SJCRH30 (cell line): ENCODE measurements at places on chromosomes 1 and 21. TPM values are rescaled to one million over a fixed set of nuclear protein-coding genes. Genes with fewer than 3 reads are reported as not detected.
A peak's percentile ranks its signal among the peaks of the same experiment; 100 is the strongest.

GRCh38 chr21:36320421-36321324 is 676 bp downstream of the MORC3 start:
- DNase-seq: peak; percentile 93
- H3K36me3 ChIP-seq: peaks cover 6% of the 10 kb centered on the region
- peak overlapping the region; percentile 85 for H3K27ac ChIP-seq
- H3K27me3 ChIP-seq: no peaks in the 10 kb centered on the region
- peaks cover 8% of the 10 kb centered on the region for H3K4me1 ChIP-seq

DNA sequence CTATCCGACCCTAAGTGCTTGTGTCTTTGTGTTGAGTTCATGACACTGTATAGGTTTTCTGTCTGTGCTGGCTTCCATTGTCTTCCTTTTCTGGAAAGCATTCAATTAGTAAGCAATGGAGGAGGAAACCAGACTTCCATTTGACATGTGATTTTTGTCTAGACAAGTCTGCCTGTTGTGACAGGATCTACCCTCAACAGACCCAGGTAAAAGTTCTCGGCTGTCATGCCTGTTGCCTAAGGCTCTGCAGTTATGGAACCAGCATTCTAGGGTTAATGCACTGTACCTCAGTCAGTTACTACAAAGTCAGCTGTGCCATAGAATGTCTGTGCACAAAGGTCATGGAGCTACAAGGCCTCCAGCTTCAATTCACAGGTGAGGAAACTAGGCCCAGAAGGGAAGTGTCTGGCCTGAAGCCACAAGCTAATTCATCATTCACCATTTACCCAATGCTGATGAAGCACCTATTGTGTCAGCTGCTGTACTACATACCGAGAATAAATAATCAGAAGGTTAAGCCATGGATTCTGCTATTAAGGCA is 72.3 kb downstream of the PLPP3 start:
- H3K4me3 ChIP-seq: no peak overlapping the region
- no peaks in the 10 kb centered on the region for H3K27me3 ChIP-seq
- peaks cover 10% of the 10 kb centered on the region; the same call in 1 of the 2 replicates for H3K4me1 ChIP-seq

SH2D2A gene
- total RNA-seq: 0.30 TPM in 1 of 2 replicates, not detected in the other

- no peak for DNase-seq
- H3K4me1 ChIP-seq: peaks cover 12% of the 10 kb centered on the region
- H3K4me3 ChIP-seq: no peak overlapping the region
- no peak overlapping the region for H3K27ac ChIP-seq
- H3K27me3 ChIP-seq: peaks cover 33% of the 10 kb centered on the region
These were observed 95.7 kb upstream of the WNT4 start for GRCh38 chr1:22238356-22239224.

- no peak overlapping the region for H3K27ac ChIP-seq
- no peaks in the 10 kb centered on the region for H3K27me3 ChIP-seq
These were observed 176.3 kb upstream of the NFIA start for GRCh38 chr1:60906039-60906438.

NBPF6 gene
- total RNA-seq: 0.63 and 0.69 TPM in 2 replicates

DNA sequence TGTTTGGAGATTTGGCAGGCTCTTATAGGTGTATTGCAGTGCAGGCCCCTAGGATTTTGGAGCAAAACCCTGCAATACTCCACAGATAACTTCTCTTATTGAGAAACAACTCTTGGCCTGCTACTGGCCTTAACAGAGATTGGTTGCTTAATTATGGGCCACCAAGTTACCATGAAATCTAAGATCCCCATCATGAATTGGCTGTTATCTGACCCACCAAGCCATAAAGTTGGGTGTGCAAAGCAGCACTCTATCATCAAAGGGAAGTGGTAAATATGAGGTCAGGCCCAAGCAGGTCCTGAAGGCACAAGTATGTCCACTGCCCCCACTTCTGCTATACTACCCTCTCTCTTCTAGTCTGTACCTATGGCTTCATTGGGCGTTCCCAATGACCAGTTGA is 130.0 kb upstream of the TNFSF4 start:
- no peak overlapping the region for H3K27ac ChIP-seq
- no peak overlapping the region for H3K4me3 ChIP-seq
- H3K27me3 ChIP-seq: no peaks in the 10 kb centered on the region
- no peak for DNase-seq
- peaks cover 3% of the 10 kb centered on the region; the same call in 1 of the 2 replicates for H3K4me1 ChIP-seq

AMY1C gene
- total RNA-seq: 0.10 TPM in 1 of 2 replicates, not detected in the other

- no peak within 1 kb of the TSS for H3K27ac ChIP-seq
- H3K27me3 ChIP-seq: no peaks in the 10 kb centered on the region
- DNase-seq: no peak
- peaks cover 10% of the 10 kb centered on the region; the same call in 1 of the 2 replicates for H3K4me1 ChIP-seq
These were observed at the start of gene ERVH48-1 for GRCh38 chr21:42925114-42925926. Gene ERVH48-1 (minus strand): TSS chr21:42925630. CDS start chr21:42919006, 6,624 bp downstream.

DNA sequence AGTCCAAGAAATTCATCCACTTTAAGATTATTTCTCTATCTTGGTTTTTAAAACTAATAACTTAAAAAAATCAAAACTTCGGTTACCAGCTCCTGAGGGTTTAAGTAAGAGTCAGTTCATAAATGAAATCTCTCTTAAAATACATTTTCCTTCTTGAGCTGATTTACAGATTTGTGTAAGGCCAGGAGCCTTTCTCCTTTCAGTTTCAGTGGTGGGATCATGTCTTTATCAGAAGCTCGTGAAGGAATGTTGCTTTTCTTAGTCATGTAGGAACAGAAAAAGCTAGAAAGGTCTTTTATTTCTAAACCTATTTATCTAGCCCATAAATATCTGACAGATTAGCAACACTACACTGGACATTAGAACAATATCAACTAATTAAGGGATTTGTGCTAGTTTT is 390.2 kb downstream of the GPATCH2 start:
- DNase-seq: no peak
- no peaks in the 10 kb centered on the region for H3K4me1 ChIP-seq
- H3K4me3 ChIP-seq: no peak overlapping the region
- no peak overlapping the region for H3K27ac ChIP-seq

- no peaks in the 10 kb centered on the region; the same call in none of the 2 replicates for H3K4me1 ChIP-seq
- peak within 1 kb of the TSS; percentile 56 for H3K27ac ChIP-seq
- H3K27me3 ChIP-seq: no peaks in the 10 kb centered on the region
These were observed at the start of gene RAB13 for GRCh38 chr1:153985941-153986761. Gene RAB13 (minus strand): TSS chr1:153986339. CDS start chr1:153986236, 103 bp downstream.

DNA sequence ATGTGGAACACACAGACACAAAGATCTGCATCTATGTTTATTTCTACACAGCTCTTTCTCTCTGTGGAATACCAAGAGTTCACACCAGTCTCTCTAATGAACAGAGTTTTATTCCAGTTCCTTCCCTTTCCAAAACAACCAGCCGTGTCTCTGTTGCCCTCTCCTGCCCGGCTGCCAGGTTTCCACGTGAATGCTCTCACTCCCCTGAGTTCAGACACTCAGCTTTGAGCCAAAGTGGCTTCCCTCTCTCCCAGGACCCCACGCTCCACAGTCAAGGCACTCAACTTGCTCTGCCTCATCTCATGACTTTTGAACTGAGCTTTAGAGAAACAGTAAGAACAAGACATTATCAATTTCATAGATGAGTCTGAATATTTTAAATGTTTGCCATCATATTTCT is 488.9 kb downstream of the SMYD3 start:
- no peaks in the 10 kb centered on the region for H3K4me1 ChIP-seq
- H3K27me3 ChIP-seq: no peaks in the 10 kb centered on the region
- no peak overlapping the region for H3K27ac ChIP-seq
- H3K36me3 ChIP-seq: no peaks in the 10 kb centered on the region
- no peak overlapping the region for H3K4me3 ChIP-seq

- no peak overlapping the region for H3K27ac ChIP-seq
- no peaks in the 10 kb centered on the region for H3K36me3 ChIP-seq
- no peak overlapping the region for H3K4me3 ChIP-seq
These were observed 16.3 kb upstream of the ACKR1 start for GRCh38 chr1:159188375-159188788.

DNA sequence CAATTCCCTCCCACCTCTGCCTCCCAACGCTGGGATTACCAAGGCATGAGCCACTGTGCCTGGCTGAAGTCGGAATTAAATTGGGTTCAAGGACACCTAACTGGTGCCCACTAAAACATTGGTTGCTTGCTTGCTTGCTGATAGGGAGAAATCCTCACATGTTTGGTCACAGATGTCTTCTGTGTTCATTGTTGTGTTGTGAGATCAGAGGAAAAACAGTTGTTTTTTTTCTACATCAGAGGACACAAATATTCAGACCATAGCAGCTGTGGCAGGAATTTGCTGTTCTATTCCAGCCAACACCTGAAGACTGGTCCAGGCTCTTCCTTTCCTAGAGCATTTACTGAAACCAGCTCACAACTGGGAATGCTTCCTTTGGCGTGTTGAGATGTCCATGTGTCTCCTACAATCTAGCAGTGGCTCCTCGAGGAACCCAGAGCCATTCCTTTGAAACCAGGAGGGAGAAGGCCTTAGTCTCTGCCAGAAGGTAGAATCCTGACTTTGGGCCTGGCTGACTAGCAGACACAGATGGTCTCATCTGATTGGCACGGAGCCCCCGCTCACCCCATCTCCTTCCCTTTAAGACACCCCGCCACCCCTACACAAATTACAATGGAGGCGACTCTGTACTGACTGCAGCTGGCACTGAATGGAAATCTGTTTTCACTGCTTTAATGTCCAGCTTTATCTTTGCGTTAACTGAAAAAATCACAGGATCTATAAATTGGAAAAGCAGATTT is 24.3 kb upstream of the TRIM17 start:
- H3K27ac ChIP-seq: no peak overlapping the region
- no peaks in the 10 kb centered on the region for H3K36me3 ChIP-seq
- peaks cover 27% of the 10 kb centered on the region for H3K27me3 ChIP-seq
- no peak overlapping the region for H3K4me3 ChIP-seq
- H3K4me1 ChIP-seq: no peaks in the 10 kb centered on the region

DNA sequence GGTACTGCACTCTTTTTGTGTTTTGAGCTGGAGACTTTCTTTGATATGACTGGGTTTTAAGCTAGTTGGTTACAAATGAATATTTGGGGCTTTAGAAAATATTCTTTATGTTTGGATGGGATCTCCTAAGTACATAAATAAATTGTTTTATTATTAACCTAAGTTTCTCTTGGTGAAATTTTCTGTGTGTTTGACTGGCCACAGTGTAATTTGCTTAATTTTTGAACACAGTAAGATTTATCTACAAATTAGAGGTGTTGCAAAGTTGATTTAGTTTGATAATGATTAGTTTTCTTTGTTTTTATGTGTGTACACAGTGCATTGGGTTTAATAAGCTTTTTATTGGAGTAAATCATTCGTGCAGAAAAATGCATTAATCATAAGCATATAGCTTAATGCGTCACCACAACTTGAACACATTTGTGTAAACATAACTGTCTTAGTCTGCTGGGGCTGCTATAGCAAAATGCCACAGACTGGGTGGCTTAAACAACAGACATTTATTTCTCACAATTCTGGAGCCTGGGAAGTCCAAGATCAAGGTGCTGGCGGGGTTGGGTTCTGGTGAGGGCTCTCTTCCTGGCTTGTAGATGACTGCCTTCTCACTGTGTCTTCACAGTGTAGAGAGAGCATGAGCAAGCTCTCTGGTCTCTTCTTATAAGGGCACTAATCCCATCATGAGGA is 17.4 kb upstream of the SLC6A9 start:
- no peaks in the 10 kb centered on the region for H3K36me3 ChIP-seq
- no peaks in the 10 kb centered on the region for H3K27me3 ChIP-seq
- no peak for DNase-seq
- no peak overlapping the region for H3K27ac ChIP-seq
- peaks cover 11% of the 10 kb centered on the region for H3K4me1 ChIP-seq

GRCh38 chr1:3009021-3009420 is 12.2 kb upstream of the ACTRT2 start:
- no peaks in the 10 kb centered on the region for H3K36me3 ChIP-seq
- H3K27ac ChIP-seq: no peak overlapping the region
- no peak for DNase-seq
- H3K4me1 ChIP-seq: no peaks in the 10 kb centered on the region
- H3K4me3 ChIP-seq: no peak overlapping the region

DNA sequence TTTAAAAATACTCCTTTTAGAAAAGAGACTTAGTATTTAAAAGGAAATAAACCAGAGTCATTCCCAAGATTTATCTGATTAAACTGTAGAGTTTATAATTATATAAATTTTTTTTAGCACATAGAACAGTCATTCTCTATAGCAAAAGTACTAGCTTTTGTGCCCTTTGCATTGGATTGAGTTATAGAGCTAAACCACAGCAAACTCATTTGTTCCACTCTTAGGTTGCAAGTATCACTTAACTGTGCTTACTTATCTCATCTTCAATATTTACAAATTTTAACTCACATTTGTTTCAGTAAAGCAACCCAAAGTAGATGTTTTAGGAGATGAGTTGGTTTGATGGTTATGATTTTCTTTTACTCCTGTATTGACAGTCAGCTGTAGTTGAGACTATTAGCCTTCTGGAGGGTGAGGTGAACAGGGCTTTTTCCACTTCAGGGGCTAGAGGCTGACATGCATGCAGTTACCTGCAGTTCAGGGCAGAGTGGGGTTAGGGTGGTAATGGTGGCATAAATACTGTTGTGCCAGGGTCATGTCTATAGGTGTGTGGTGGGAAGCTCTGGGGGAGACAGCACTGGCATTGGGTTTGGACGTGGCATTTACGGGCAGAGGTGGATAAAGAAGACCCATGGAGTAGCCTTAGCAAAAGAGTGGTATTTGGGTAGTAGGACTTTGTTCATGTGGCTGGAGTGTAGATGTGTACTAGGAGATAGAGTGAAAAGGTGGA is 42.1 kb downstream of the DYRK1A start:
- DNase-seq: no peak
- no peaks in the 10 kb centered on the region for H3K4me1 ChIP-seq
- no peak overlapping the region for H3K27ac ChIP-seq
- peaks cover 3% of the 10 kb centered on the region; the same call in 1 of the 2 replicates for H3K36me3 ChIP-seq
- no peak overlapping the region for H3K4me3 ChIP-seq

GRCh38 chr1:183150445-183150844 is 35.6 kb upstream of the LAMC2 start:
- no peak overlapping the region for H3K4me3 ChIP-seq
- no peak for DNase-seq
- H3K4me1 ChIP-seq: peaks cover 12% of the 10 kb centered on the region

TACSTD2 gene
- total RNA-seq: not detected in 2 replicates

DNA sequence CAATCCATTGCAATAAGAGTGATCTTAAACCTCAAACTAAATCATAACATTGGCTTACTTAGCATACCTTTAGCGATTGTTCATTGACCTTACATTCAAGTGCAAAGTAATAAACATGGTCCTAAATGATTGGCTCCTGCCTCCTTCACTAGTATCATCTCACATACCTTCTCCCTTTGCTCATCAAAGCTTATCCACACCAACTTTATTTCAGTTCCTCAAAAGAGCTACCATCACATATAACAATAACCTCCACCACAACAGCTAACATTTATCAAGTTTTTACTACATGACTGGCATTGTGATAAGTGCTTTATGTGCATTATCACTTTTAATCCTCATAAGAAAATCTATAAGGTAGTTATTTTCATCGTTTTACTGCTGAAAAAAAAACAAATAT is 198.8 kb downstream of the COL24A1 start:
- no peaks in the 10 kb centered on the region for H3K36me3 ChIP-seq
- no peak overlapping the region for H3K4me3 ChIP-seq
- no peak for DNase-seq
- H3K4me1 ChIP-seq: peaks cover under 1% of the 10 kb centered on the region; the same call in 1 of the 2 replicates
- no peaks in the 10 kb centered on the region for H3K27me3 ChIP-seq

- DNase-seq: no peak
- H3K27me3 ChIP-seq: peaks cover 15% of the 10 kb centered on the region
- H3K4me3 ChIP-seq: no peak overlapping the region
- H3K36me3 ChIP-seq: no peaks in the 10 kb centered on the region
- H3K4me1 ChIP-seq: peaks cover 2% of the 10 kb centered on the region; the same call in 1 of the 2 replicates
These were observed 86.3 kb downstream of the GLIS1 start for GRCh38 chr1:53652441-53653199.
